ENCODE measurements at places on chromosomes 16 and 17. TPM values are rescaled to one million over a fixed set of nuclear protein-coding genes. Genes with fewer than 3 reads are reported as not detected.
A peak's percentile ranks its signal among the peaks of the same experiment; 100 is the strongest.

DNA sequence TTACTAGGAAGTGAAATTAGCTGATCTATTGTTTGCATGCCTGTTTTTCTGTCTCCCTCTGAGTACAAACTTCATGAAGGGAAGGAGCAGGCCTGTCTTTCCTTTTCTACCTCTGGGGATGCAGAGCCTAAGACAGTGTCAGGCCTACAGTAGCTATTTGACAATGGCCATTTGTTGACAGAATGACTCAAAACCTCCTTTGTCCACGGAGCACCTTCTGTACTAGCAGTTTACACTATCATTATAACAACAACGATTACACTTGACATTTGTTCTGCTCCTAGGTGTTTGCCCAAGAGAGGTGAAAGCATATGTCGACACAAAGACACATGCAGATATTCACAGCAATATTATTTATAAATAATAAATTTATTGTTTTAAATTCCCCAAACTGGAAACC lies 132.3 kb upstream of the IRX3 start:
- H3K4me3 ChIP-seq, result no peak overlapping the region
- H3K27me3 ChIP-seq, result no peaks in the 10 kb centered on the region
- no peak overlapping the region for H3K27ac ChIP-seq
- H3K4me1 ChIP-seq, result no peaks in the 10 kb centered on the region
- no peak for DNase-seq

DNA sequence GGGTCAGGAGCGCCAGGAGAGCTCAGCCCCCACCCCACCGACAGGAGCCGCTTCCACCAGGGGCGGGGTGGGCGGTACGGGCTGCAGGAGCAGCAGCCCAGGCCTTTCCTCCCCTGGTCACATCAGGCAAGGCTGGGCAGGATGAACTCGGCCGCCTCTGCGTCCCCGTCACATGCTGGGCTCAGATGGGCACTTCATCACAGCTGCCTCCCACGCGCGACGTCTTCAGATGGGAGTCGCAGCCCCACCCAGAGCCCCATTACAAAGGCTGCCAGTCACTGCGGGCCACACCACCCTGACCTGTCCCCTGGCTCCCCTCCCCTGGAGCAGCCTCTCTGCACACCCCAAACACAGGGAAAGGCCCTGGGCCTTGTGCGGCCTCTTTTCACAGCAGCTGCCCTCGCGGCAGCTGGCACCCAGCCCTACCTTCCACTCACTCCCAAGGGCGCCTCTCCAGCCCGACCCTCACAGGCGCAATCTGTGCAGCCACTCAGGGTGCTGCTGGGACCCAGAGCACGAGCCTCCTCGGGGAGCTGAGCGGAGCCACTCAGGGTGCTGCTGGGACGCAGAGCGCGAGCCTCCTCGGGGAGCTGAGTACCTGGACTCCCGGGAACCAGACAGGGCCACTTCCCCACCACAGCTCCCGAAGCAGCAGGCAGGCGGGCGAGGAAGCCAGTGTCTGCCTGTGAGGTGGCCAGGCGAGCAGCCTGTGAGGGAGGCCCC lies 4.7 kb downstream of the ZNF598 start:
- H3K27me3 ChIP-seq, result no peaks in the 10 kb centered on the region
- no peak for DNase-seq
- no peak overlapping the region for H3K4me3 ChIP-seq
- H3K27ac ChIP-seq, result no peak overlapping the region
- H3K4me1 ChIP-seq, result peaks cover 22% of the 10 kb centered on the region

GRCh38 chr17:1343554-1343953 lies 56.5 kb downstream of the YWHAE start:
- no peaks in the 10 kb centered on the region for H3K27me3 ChIP-seq
- no peak overlapping the region for H3K27ac ChIP-seq
- peaks cover 11% of the 10 kb centered on the region for H3K4me1 ChIP-seq
- DNase-seq, result no peak
- no peaks in the 10 kb centered on the region for H3K36me3 ChIP-seq
- no peak overlapping the region for H3K4me3 ChIP-seq

DNA sequence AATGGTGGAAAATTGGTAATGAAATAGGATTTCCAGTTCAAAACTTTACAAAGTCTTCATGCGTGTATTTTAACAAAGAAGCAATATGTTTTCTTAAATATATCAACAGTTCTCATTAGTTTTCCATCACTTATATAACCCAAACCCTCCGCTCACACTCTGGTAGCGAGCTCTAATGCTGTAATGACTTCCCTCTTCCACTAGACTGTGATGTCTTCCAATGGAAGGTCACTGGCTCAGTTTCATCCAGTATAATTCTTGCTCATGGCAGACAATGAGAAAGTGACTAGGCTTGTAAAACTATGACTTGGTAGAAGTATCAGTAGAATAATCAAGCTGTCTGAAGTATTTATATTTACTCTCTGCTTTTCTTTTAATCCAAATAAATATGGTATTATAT lies 32.8 kb downstream of the NETO2 start:
- H3K36me3 ChIP-seq, result no peaks in the 10 kb centered on the region
- H3K27ac ChIP-seq, result no peak overlapping the region
- DNase-seq, result no peak
- H3K4me3 ChIP-seq, result no peak overlapping the region
- no peaks in the 10 kb centered on the region for H3K27me3 ChIP-seq

Gene ARSG
- 1.2 TPM for polyA plus RNA-seq

DNA sequence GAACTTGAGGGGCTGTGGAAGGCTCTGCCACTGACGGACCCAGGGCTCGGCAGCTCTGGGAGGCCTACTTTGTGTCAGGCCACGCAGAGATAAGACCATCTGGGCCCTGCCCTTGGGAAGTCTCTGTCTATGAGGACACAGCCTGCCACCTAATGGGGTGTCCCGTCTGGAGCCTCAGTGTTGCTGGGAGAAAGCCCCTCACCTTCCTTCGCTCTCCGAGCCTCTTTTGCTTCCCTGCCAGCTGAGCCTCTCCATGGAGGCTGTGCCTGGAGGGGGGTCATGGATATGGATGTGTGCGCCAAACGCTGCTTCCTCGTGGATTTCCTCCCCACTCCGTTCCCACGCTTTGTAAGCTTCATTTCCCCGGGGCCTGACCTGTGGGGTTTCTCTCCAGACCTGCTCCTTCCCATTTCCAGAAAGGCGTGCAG lies 228.8 kb downstream of the SEC14L1 start:
- H3K4me3 ChIP-seq, result no peak overlapping the region
- DNase-seq, result no peak
- H3K27me3 ChIP-seq, result no peaks in the 10 kb centered on the region
- H3K4me1 ChIP-seq, result peaks cover 55% of the 10 kb centered on the region
- no peak overlapping the region for H3K27ac ChIP-seq

DNA sequence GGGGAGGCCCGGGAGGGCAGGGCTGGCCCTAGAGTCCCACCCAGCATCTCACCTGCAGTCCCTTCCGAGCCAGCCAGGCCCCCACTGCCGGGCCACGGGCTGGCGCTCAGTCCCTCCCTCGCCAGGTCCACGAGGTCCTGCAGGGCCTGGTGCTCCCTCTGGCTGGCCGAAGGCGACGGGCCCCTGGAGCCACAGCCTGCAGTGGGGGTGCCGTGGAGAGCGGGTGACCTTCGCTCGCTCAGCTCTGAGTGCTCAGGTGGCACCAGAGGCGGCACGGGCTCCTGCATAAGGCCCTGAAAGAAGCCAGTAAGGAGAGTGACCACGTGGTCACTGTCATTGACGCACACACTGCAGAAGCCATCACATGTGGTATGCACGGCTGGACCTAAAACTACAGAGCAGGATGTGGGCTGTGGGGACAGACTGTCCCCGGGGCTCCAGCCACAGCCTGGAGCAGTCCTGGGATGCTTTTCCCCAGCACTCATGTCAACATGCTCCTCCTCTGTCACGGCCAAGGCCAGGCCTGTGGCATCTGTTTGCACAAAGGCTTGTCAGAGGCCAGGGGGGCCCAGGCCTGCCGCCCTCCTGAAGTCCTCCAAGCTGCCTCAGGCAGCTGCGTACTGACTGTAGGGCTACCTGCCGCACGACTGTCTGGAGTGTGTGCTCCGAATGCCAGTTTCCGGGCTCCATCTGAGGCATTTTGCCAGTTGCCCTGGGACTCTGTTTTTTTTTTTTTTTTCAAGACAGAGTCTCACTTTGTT lies 15.1 kb downstream of the SLX4 start:
- no peaks in the 10 kb centered on the region for H3K27me3 ChIP-seq
- no peaks in the 10 kb centered on the region for H3K36me3 ChIP-seq
- no peak overlapping the region for H3K27ac ChIP-seq
- DNase-seq, result no peak

Gene IL34
- 0.48 TPM for polyA plus RNA-seq

- H3K36me3 ChIP-seq, result no peaks in the 10 kb centered on the region
- H3K27me3 ChIP-seq, result no peaks in the 10 kb centered on the region
- no peak overlapping the region for H3K27ac ChIP-seq
- H3K4me1 ChIP-seq, result peaks cover 9% of the 10 kb centered on the region
- H3K4me3 ChIP-seq, result no peak overlapping the region
- no peak for DNase-seq
Measured at GRCh38 chr16:56267888-56268287, 76.6 kb downstream of the GNAO1 start.

Gene TBC1D3G
- not detected for polyA plus RNA-seq

GRCh38 chr17:38352245-38353085 lies 821 bp downstream of the SOCS7 start:
- H3K4me1 ChIP-seq, result peaks cover 27% of the 10 kb centered on the region
- H3K36me3 ChIP-seq, result no peaks in the 10 kb centered on the region
- DNase-seq, result peak; percentile 34
- peak overlapping the region; percentile 84 for H3K27ac ChIP-seq
- no peaks in the 10 kb centered on the region for H3K27me3 ChIP-seq
- H3K4me3 ChIP-seq, result peak overlapping the region; percentile 98

DNA sequence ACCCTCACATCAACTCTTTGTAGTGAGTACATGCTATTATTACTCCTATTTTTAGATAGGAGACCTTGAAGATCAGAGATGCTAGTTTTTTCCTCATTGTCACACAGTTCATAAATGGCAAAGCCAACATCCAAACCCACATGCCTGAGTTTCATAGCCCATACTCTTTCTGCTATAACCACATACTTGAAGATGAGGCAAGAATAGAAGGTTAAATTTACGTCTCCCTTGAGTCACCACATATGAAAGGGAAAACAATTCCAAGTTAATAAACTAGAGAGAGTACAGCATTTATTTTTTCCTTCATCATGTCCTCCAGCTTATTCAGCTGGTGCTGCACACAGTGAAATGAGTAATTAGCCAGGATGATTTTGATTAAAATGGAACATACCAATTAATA lies 23.7 kb downstream of the NUDT7 start:
- H3K4me3 ChIP-seq, result no peak overlapping the region
- no peaks in the 10 kb centered on the region for H3K4me1 ChIP-seq
- no peak for DNase-seq
- H3K27me3 ChIP-seq, result no peaks in the 10 kb centered on the region
- no peak overlapping the region for H3K27ac ChIP-seq
- H3K36me3 ChIP-seq, result no peaks in the 10 kb centered on the region

- no peak for DNase-seq
- peaks cover 46% of the 10 kb centered on the region for H3K4me1 ChIP-seq
- peak overlapping the region; percentile 67 for H3K27ac ChIP-seq
Measured at GRCh38 chr16:11104168-11105037, 151.6 kb downstream of the SOCS1 start.

Gene SULT1A2
- 4.5 TPM for polyA plus RNA-seq

Gene KRTAP9-4
- polyA plus RNA-seq, result not detected

DNA sequence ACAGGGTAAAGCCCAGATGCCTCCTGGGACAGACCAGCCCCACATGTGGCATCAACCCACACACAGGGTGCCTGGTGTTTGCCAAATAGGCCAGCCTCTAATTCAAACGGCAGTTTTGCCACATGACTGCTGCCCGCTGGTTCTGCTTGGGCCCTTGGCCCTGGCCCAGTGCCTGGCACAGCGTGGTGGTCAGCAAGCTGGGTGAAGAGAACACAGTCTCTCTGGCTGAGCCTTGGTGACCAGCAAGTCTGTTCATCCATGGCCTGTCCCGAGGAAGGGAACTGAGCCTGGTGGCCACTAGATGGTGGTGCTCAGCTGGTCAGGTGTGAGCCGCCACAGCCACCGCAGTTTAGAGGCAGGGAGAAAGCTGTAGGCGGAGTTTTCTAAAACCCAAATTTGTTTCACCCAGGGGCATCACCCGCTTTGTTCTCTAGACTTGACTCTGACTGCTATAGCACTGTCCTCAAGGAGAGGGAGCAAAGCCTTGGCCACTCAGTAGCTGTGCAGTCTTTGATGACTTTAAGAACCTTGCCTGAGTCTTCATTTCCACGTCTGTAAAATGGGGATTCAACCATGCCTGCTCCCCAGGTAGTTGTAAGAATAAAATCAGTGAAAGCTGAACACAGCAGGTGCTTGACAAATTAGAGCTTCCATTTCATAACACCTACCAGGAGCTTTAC lies 4.7 kb upstream of the GFAP start:
- H3K27me3 ChIP-seq, result peaks cover 14% of the 10 kb centered on the region
- peak; percentile 89 for DNase-seq
- no peaks in the 10 kb centered on the region for H3K4me1 ChIP-seq
- no peaks in the 10 kb centered on the region for H3K36me3 ChIP-seq

Gene NIP7
- polyA plus RNA-seq, result 20.9 TPM

- H3K4me1 ChIP-seq, result peaks cover 57% of the 10 kb centered on the region
- peak overlapping the region; percentile 38 for H3K27ac ChIP-seq
- no peak overlapping the region for H3K4me3 ChIP-seq
- no peaks in the 10 kb centered on the region for H3K27me3 ChIP-seq
- DNase-seq, result peak; percentile 72
Measured at GRCh38 chr16:89410794-89411309, 79.5 kb downstream of the ANKRD11 start.

Gene ACSM5
- polyA plus RNA-seq, result 3.3 TPM

GRCh38 chr17:17874478-17874877 lies 37.7 kb upstream of the SREBF1 start:
- H3K4me1 ChIP-seq, result peaks cover 21% of the 10 kb centered on the region
- H3K4me3 ChIP-seq, result no peak overlapping the region
- H3K27ac ChIP-seq, result no peak overlapping the region
- no peaks in the 10 kb centered on the region for H3K27me3 ChIP-seq
- DNase-seq, result no peak

- H3K27me3 ChIP-seq, result no peaks in the 10 kb centered on the region
- no peak overlapping the region for H3K27ac ChIP-seq
- H3K4me3 ChIP-seq, result no peak overlapping the region
- no peak for DNase-seq
- H3K36me3 ChIP-seq, result no peaks in the 10 kb centered on the region
Measured at GRCh38 chr17:72890711-72891110, 201.8 kb downstream of the SLC39A11 start.
